ENCODE measurements at places on chromosomes 2 and 18. TPM values are rescaled to one million over a fixed set of nuclear protein-coding genes. Genes with fewer than 3 reads are reported as not detected.

- peaks cover 22% of the 10 kb centered on the region for H3K4me1 ChIP-seq
- peaks cover 3% of the 10 kb centered on the region for H3K27me3 ChIP-seq
- no peak overlapping the region for H3K27ac ChIP-seq
- no peak overlapping the region for H3K4me3 ChIP-seq
Observed at GRCh38 chr2:45709137-45709536, 57.7 kb downstream of the PRKCE start.

GAREM2 gene
- 2.5 TPM for total RNA-seq

ACMSD gene
- total RNA-seq = not detected

GRCh38 chr2:128563348-128563687 lies 244.7 kb upstream of the HS6ST1 start:
- peaks cover 4% of the 10 kb centered on the region for H3K27me3 ChIP-seq
- peak; percentile 96 for DNase-seq
- no peak overlapping the region for H3K4me3 ChIP-seq
- H3K27ac ChIP-seq = peak overlapping the region; percentile 60
- H3K36me3 ChIP-seq = no peaks in the 10 kb centered on the region
- peaks cover 11% of the 10 kb centered on the region for H3K4me1 ChIP-seq

DNA sequence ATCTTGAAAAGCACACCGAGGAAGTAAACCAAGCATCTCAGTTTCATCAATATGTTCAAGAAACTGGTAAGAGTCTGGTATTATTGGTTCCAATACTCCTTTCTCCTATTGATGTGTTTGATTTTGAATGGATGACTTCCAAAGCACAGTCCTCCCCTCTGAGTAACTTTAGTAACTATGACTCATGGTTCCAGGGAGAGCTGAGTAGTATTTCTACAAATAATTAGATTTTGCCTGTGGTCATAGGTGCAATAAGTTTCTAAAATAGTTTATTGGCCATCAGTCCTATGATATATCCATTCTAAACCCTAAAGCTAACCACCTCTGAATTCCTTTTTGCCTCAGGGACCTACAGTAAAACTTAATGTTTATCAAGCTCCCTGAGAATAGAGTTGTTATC lies 352.4 kb downstream of the XIRP2 start:
- no peak overlapping the region for H3K27ac ChIP-seq
- H3K4me1 ChIP-seq = no peaks in the 10 kb centered on the region
- H3K36me3 ChIP-seq = no peaks in the 10 kb centered on the region
- no peaks in the 10 kb centered on the region for H3K27me3 ChIP-seq
- no peak for DNase-seq

- H3K4me3 ChIP-seq = no peak overlapping the region
- no peaks in the 10 kb centered on the region for H3K4me1 ChIP-seq
- peaks cover 5% of the 10 kb centered on the region for H3K36me3 ChIP-seq
- no peaks in the 10 kb centered on the region for H3K27me3 ChIP-seq
- DNase-seq = no peak
Observed at GRCh38 chr2:189821953-189822748, 37.9 kb downstream of the PMS1 start.
